ENCODE measurements at places on chromosomes 7 and 10.

GRCh38 chr7:66758950-66759628, 18.6 kb downstream of the RABGEF1 start:
- DNase-seq, result no peak

DNA sequence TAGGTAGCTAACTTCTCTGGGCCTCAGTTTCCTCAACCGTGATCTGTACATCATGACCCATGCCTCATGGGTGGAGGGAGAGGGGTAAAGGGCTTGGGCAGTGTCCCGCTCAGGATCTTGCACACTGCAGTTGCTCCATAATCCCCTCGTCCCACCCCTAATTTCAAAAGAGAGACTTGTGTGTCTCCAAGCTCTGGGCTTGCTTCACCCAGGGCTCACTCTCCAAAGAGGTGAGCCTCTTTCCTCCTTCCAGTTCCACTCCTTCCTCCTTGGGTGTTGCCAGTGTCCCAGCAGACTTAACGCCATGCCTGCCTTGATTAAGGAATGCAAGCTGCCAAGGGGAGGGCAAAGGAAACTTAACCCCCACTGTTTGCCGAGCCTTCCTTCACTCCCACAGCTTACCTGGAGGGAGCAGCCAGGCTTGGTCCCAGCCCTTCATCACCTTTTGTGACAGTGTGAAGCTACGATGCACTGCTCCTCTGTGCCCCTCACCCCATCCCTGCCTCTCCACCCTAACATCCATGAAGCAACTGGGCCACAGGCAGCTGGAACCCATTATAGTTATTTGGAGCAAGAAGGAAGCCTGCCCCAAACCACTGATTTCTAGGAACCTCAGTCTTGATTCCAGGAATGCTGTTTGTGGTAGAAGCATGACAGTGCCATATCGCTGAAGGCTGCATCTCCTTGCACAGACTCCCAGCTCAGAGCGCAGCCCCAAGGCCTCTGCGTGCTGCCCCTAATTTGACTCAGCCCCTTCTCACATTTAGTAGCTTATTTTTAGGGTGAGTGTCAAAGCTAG, 363.3 kb downstream of the TNS3 start:
- no peak for DNase-seq

DNA sequence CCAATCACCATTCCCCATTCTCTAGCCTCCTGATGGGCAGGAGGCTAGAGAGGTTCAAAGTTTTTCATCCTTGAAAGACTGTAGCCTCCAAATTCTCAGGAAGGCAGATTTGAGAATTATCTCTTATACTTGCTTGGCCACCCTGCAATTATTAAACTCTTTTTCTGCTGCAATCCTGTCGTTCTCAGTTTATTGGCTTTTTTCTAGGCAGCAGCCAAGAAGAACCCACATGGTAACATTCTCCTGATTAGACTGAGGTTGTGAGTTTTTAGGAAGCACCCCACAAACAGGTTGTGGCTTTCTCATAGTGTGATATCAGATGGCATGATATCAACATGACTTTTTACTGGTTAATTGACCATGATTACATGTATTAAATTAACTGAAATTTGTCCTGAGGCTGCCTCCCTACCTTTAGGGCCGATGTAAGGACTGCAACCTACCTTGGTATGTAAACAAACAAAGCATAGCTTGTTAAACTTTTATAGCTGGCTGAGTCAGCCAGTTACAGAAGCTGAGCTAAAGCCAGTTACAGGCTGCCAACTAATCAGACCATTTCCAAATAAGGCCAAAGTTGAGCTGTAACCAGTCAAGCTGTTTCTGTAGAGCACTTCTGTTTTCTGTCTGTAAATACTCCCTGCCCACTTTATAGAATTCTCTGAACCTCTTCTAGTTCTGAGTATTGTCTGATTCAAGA, 3.2 kb upstream of the ZNF248 start:
- no peak for DNase-seq

DNA sequence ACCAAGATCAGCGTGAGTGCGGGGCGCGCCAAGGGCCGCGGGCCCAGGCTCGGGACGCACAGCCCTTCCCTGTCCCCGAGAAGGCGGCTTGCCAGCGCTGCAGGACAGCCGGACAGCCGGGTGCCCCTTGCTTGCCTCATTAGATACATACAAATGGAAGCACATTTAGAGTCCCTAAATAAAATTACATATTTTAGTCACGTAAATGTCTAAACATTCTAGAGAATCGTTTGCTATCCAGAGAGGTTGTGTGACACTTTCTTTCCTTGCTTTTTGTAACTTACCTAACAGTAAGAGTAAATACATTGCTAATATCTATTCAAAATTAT, 4.8 kb downstream of the VSTM2A start:
- no peak for DNase-seq

- DNase-seq, result no peak
Measured at GRCh38 chr10:75737580-75737949, 306.1 kb downstream of the LRMDA start.

DNA sequence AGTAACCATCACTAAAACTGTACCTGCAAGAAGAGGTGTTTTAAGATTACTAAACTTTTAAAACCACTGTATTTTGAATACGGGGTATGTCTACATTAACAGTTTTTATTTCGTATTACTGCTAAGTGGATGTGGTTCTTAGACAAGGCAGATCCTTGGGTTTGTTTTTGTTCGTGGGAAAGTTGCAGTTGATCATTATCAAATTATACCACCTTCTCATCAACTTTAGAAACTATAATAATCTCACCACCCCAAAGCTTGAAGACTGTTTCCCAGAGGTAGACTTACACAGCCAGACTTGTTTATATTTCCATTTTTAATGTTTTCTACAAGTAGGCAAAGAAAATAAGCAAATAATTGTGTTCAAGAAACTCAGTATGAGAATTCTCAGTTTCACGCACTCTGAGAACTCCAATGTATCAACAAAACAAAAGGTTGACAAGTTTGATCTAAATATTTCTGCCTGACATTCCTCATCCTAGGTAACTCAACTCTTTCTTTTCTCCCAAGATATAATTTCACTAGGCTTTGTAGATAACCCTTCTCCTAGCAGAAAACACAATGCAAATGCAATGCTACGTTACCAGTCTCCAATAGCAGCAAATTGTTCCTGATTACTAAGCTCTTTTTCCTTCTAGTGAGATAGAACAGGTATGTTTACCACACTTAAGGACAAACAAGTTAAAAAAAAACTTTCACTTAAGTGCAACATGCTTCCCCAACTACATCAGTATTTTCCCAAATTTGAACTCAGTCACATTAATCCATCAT, 36.0 kb downstream of the IGF2BP3 start:
- DNase-seq, result no peak

DNA sequence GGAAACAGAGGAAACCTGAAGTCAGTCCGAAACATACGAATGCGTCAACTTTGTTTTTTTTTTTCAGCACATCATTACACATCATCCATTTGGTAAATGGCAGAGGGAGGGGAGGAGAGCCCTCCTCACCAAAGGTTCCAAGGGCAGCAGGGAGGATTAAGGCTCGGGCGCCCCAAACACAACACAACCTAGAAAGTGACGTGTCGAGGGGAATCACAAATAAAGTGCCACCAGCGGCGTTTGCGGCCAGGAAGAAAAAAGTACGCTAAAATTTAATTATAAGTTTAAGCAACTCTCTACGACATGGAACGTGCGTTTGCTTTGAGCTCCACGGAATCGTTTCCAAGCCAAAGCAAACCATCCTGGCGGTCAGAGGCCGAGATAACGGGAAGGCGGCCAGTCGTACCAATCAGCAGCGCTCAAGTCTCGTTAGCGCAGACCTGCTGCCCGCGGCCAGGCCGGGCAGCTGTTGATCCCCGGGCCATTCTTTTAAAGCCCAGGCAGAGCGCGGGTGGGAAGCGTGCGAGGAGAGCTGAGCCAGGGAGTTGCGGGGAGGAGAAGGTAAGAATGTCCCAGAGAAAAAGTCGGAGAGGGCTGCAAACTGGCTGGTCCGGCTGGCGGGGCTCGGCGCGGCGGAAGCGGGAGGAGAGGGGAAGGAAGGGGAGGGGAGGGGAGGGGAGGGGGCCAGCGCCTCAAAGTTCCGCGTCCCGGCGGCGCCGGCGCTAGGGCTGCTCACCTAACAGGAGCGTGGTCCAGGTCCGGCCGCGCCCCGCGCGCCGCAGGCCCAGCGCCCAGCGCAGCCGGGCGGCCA, 719 bp downstream of the DPY19L1 start:
- peak; percentile 33 for DNase-seq

DNA sequence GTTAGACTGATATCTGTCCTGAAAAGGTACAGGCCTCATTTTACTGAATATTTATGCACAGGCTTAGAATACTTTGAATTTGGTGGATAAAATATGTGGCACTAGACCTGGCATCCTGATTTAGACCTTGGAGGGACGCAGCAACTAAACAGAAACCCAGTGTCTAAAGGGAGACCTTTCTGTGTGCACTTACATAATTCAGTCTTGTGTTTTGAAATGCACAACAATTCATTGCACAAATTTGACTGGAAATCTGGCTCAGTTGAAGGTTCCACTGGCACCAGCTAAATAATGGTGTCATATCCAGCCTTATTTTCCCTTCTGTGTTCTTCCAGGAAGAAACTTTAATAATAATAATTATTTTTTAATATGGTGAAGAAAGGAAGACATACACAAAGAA, 142.1 kb downstream of the SND1 start:
- no peak for DNase-seq

DNA sequence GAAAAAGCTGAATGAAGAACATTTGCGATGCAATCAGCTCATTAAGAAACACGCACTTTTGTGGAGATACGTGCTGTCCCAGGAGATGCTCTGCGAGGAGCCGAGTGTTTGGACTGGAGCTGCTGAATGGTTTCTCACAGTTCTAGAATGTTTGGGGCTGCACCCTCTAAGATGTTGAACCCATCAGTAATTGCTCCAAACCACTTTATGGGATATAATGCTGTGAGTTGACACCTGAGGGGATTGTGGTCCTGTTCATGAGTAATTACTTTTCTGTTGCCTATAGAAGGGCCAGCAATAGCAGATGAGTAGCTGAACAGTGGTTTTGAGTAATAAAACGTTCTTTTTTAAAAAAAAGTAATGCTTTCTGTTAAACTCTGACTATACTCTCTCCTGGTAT, 63.1 kb downstream of the IKZF1 start:
- no peak for DNase-seq

DNA sequence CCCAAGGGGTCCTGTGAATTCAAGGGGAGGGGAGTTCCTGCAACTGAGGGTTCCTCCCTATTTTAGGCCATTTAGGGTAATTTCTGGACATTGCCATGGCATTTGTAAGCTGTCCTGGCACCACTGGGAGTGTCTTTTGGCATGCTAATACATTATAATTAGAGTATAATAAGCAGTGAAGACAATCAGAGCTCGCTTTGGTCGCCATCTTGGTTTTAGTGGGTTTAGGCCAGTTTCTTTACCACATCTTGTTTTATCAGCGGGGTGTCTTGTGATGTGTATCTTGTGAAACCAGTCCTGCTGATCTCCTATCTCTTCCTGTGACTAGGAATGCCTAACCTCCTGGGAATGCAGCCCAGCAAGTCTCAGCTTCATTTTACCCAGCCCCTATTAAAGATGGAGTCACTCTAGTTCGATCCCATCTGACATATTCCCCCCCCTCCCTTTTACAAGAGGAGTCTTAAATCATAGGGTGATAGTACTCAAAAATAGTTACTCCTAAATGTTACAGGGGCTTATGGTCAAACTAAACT, 43.2 kb downstream of the SVOPL start:
- DNase-seq, result no peak

DNA sequence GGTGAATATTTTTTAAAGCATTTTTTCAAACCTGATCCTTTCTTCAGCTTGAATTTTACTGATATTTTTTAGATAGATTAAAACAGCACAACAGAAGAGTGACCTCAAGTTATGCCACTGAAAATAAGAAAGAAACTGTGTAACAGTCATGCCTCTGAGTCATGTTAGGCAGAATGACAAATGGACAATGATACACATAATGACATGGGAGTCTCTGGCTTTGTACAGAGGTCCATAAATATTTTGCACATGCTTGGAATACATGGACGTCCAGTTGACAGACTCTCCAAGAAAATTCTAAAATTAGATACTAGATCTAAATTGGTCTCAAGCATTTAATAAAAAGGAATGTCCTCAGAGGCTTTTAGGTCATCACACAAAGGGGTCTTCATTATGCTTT, 21.9 kb upstream of the SEMA3A start:
- DNase-seq, result no peak

DNA sequence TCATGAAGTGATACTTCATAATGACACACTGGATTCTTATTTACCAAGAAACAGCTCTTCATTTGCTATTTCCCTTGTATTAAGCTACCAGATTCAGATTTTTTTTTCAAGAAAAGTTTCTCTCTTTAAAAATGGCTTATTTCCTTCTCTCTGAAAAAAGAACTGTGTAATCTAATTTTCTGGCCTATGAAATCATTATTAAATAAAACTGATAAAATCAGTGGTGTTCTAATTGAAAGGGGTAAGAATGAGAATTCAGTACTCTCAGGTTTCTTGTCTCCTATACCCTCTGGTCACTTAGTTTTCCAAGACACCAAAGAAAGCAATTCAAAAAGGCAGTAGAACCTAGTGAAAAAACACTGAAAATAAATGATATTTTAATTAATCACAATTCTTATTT, 10.3 kb downstream of the JMJD1C start:
- DNase-seq, result no peak

GRCh38 chr7:49174396-49174795, 250.0 kb downstream of the CDC14C start:
- DNase-seq, result no peak

GRCh38 chr7:125370502-125370901, 440.9 kb upstream of the POT1 start:
- no peak for DNase-seq

GRCh38 chr10:17038627-17039026, 91.0 kb downstream of the CUBN start:
- DNase-seq, result no peak

DNA sequence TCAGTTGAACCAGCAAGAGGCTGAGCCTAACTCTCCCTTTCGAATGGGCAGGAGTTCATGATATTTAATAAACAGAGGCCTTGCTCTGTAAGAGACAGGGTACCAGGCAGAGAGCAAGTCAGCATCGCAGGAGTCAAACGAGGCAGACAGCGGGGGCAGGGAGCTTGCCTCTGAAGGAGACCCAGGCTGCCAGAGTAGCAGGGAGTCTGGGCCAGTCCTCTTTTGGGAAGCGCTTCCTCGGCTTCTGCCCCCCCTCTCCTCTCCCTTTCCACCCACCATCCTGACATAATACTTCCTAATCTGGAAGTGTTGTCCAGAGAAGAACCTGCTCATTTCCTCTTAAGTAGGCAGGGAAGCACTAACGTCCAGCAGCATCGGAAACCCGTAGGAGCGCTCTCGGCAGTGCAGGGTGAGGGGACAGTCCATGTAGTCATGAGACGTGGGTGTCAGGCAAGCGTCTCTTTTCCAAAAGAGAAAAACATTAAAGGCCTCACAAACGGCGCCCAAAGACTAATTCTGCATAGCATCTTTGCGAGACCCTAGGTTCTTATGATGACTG, 171.1 kb downstream of the EGFR start:
- no peak for DNase-seq

GRCh38 chr7:55053651-55054571, 35.1 kb downstream of the EGFR start:
- DNase-seq, result no peak
